Stimulated activated CD4-positive, alpha-beta T cell treated with anti-CD3 and anti-CD28 coated beads, Interleukin-1b, Interleukin-23, amount 100 ng/mL, for 1 hour (primary cell): ENCODE measurements at places on chromosomes 3 and 15.

GRCh38 chr15:63191895-63192618 lies 2.7 kb downstream of the RAB8B start:
- no peak for DNase-seq

- no peak for DNase-seq
These were observed 14.5 kb upstream of the LPP start for GRCh38 chr3:188139466-188139865.

DNA sequence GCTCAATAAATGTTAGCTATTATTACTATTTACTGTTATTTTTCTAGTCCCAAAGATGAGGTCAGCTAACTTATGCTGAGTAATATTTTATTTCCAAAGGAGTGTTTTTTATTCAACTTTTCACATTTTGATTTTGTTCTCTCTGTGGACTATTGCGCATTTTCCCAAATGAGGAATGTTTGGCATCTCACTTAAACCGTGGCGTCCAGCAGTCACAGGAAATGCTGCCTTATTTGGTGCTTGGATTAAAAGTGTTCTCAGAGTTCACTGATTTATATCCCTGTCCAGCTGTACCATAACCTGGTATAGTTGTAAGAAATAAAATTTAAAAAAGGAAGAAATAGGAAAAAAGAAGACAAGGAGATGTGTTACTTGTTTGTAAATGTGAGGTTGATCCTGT lies 166.8 kb downstream of the THSD4 start:
- DNase-seq: no peak

GRCh38 chr3:182699550-182700170 lies 93.6 kb upstream of the ATP11B start:
- no peak for DNase-seq

- no peak for DNase-seq
These were observed 733.7 kb upstream of the CFAP20DC start for GRCh38 chr3:59783468-59783988.
